ENCODE measurements at places on chromosomes 12 and 14.

GRCh38 chr12:104680070-104680469, 223.3 kb downstream of the CHST11 start:
- no peak for DNase-seq

DNA sequence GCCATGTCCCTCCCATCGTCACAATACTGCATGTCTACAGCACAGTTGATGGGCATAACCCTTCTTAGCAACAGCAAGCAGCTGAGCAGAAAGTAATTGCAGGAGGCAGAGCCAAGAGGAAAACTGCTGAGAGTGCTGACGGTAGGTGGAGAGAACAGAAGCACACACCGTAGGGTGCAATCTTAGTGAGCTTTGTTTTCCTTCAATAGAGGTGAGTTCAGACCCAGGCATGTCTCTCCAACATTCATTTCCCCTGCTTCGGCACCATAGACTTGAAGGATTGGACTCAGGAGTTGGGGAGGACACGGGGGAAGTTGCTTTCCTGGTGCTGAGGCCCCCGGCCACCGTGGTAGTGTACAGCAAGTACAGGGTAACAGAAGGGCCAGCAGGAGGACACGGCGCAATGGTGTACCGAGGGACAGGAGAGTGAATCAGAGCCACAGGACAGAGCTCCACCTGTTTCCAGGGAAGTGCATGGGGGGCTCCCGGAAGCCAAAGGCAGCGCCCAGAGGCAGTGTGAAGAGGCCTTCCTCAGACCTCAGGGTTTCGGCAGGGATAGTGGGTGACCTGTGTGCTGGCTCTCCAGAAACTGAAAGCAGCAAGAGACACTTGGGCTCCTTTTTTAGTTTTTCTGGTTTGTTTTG, 36.3 kb upstream of the SINHCAF start:
- DNase-seq = no peak

GRCh38 chr12:2319737-2320506, 267.1 kb downstream of the CACNA1C start:
- no peak for DNase-seq

- DNase-seq = no peak
These were observed 115.4 kb upstream of the VRK1 start for GRCh38 chr14:96681829-96682228.

GRCh38 chr14:26088275-26088674, 509.6 kb downstream of the NOVA1 start:
- DNase-seq = no peak

- no peak for DNase-seq
These were observed 208.1 kb downstream of the PTPRO start for GRCh38 chr12:15530361-15530760.
